ENCODE measurements at places on chromosomes 2 and 18.

DNA sequence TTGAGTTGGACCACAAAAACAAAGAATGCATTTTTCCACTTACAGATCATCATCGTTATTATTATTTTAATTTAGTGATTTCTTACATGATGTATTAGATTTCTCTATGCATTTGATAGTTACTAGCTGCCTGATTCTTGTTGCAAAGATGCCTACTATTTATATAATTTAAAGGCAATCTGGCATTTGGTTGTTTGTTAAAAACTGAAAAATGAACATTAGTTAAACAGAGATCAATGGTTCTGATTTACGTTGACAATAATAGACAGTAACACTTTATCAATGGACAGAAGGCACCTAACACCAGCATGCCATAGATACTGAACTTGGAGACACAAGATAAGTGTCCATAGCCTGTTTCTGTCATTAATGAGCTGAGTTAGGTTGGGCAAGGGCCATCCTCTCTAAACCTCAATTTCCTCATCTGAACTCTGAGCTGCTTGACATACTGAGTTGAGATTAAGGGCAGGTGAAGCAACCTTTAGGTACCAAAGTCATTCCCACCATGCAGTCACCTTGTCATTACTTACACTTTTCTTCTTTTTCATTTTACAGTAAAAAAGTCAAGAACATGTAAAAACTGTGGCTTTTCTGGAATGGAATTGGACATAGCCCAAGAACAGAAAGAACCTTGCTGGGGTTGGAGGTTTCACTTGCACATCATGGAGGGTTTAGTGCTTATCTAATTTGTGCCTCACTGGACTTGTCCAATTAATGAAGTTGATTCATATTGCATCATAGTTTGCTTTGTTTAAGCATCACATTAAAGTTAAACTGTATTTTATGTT, 3.1 kb downstream of the CCL20 start:
- no peak for DNase-seq

DNA sequence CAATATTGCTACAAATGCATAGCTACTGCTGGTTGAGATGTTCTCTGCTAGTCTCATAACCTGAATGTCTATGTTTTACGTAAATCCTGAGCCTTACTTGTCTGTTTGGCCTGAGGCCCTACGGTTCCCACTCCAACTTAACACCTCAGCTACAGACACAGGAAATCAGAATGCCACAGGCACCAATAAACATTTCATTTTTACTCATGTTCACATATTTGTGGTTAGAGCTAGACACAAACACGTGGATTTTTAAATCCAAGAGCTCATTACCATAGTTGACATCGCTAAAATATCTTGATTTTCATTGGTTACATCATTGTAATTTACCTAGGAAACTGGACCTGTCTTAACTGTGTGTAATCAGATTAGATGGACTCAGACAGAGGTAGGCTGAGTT, 263.8 kb upstream of the CDH19 start:
- no peak for DNase-seq

DNA sequence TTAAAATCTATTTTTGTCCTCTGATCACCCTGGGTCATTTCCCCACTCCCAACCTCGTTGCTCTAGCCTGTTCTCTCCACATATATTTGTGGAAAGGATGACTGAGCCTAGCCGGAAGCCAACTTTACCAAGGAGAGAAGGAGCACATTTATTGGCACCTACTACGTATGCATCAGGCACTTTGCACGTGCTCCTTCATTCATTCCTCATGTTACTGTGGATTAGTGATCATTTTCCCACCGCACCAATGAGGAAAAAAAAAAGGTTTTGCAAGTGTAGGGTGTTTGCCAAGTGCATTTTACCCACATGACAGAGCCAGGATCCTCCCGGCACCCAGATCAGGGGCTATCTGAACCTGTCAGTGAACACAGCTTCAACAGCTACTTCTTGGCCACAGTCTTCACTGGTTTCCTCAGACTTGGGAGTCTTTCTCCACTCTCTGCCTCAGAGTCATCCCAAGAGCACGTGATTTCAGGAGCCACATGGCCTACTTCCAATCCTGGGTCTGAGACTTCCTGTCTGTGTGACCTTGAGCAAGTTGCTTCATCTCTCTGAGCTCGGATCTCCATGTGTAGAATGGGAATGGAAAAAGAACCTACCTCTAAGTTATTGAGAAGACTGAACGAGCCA, 1.9 kb upstream of the C1QL2 start:
- no peak for DNase-seq

- DNase-seq: no peak
These were observed 1.9 kb upstream of the CRACDL start for GRCh38 chr2:98937906-98938305.

DNA sequence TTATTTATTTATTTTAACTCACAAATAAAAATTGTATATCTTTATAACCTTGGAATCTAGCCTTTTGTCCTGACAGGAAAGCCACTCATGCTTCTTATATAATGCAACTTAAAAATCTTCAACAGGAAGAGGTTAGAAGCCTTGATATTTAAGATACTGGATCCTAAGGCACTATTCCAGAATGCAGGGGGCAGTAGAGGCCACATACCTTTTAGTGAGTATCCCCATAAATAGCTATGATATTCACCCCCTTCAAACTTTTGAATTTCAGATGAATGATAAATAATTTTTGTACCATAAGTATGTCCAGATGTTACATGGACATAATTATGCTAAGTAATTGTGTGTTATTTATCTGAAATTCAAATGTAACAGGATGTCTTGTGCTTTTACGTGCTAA, 592.7 kb upstream of the VRK2 start:
- DNase-seq: no peak

DNA sequence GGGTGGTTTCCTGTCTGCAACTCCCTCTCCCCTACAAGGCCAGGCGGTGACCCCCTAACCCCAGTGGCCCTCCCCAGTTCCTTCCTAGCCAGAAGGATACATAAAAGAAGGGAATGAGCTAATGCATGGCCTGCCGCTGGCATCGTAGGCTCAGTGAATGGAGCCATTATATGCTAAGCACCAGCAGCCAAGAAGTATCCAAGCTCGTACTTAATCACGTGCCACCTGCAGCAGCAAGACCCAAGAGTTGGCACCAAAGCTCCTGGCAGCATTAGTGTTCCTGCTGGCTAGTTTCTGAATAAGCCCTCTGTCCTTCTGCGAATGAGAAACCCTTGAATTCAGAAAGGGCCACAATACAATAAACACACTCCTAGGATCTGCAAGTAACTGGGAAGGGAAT, 4.3 kb downstream of the DBI start:
- DNase-seq: no peak

DNA sequence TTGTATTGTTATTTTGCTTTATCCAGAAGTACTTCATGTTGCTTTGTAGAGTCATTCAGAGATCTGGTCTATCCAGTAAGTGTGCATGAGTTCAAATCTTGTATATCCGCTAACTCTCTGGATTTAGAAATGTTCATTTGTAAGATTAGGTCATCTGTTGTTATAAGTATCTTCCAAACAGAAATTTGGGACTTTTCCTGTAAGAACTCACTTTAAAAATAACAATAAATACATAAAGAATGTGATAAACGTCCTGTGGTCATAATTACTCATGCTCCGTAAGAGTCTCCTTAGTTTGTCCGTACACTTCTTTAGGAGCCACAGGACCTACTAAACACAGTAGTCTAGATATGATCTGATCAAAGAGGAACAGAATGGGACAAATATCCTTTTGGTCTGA, 699.9 kb upstream of the SLC8A1 start:
- DNase-seq: no peak

- DNase-seq: no peak
These were observed 122.4 kb upstream of the MAPRE2 start for GRCh38 chr18:34918856-34919255.

GRCh38 chr2:155730804-155731203, 601.7 kb downstream of the NR4A2 start:
- no peak for DNase-seq

DNA sequence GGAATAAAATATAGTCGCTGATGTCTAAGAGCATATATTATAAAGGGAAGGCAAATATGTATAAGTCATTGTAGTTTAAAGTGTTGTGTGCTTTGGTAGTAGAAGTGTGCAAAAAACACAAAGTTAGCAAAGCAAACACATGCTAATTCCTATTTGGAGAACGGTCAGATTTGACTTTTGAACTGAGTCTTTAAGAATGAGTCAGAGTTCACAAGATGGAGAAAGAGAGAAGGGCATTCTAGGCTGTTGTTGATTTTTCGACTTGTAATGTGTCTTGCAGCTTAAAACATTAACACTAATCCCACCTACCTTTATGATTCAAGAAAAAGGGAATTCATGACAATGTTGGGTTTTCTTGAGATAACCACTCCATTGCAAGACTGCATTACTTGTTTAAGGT, 98.1 kb downstream of the CRIM1 start:
- no peak for DNase-seq

DNA sequence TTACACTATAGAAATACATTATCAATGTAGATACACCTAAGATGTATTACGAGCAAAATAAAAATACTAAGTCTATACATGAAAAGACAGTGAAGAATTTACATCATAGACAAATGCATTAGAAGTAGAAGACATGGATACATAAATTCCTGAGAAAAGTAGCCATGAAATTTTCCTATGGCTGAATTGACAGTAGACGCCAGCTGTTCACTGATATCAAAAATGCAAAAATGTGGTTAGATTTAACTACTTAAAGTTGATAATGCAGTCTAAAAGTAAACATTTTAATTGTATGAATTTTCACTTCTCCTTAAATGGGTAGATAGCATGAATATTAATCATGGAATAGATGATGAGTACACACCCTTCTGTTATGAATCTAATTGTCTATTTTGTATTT, 350.9 kb downstream of the ARHGAP15 start:
- no peak for DNase-seq

DNA sequence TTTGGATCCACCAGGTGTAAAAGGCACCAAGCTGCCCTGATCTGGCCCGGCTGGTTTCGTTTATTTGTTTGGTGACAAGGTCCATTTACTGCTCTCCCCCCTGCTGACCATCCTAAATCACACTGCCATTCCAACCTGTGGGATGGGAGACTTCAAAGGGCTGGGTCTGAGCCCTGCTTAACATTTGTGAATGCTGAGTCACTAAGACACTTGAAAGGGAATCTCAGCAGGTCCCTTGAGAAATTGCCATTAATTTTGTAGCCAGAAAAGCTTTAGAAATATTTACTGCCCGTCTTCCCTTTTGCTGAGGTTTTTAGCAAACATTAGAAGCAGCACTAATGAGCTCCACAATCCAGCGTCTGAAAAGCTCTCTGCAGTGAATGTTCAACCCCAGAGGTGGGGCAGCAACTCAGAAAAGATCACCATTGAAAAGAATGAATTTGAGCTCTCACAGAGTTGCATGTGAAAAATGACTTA, 133.8 kb downstream of the ARL4C start:
- no peak for DNase-seq

DNA sequence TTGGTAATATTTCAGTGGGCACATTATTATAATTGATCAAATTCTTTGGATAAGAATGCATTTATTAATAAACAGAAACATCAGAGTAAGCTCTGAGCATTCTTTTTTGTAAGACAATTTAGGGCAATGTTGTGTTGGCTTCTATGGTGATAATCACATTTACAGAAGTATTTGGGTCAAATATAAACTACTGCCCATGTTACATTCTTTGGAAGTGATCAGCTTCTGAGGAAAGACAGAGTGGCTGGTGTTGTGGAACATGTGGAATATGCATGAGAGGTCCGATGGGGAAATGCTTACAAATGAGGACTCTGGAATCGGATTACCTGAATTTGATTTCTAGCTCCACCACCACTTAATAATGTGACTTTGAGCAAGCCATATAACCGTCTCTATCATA, 19.4 kb downstream of the SERPINB13 start:
- DNase-seq: no peak

- DNase-seq: peak; percentile 50
These were observed at the start of gene HSBP1L1 for GRCh38 chr18:79964330-79965118. Gene HSBP1L1, plus strand, starts transcription at chr18:79964643. Its CDS starts 93 bp downstream, at chr18:79964736.

DNA sequence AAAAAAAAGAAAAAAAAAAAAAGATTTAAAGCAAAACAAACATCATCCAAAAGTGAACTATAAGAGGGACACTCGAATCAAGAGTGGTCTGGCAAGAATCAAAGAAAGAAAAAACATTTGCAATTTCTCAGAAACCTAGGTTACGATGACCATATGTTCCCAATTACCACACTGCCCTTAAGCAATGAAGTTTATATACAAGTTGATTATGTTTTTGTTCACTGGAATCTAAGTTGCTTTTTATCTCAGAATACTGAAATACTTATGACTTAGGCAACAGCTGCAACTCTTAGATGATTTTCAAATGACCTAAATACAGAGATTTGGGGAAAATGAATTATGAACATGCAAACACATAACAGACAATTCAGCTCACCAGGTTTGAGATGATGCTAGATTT, 597.1 kb upstream of the CHAC2 start:
- DNase-seq: no peak

DNA sequence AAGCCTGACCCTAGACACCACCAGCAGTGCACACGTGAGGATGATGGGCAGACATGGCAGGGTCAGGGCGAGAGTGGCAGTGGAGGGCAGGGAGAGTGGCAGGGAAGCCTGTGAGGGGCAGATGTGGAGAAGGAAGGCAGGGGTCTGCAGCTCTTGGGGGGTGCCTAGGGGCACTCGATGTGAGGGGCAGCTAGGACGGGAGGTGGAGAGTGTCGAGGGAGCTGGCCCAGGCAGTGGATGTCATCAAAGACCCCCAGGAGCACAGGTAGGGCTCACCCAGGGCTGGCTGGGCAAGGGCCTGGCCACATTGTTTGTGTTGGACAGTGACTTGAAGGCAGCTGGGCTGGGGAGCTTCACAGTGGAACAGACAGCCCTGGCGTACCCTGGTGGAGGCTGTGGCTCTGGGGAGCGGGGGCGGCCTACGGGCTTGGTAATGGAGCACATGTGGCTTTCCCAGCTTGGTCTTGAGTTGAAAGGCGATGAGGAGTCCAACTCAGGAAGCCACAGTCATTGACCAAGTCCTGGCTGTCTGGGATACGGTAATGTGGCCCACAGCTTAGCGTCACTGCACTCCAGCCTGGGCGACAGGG, 87.1 kb downstream of the RTP5 start:
- no peak for DNase-seq

DNA sequence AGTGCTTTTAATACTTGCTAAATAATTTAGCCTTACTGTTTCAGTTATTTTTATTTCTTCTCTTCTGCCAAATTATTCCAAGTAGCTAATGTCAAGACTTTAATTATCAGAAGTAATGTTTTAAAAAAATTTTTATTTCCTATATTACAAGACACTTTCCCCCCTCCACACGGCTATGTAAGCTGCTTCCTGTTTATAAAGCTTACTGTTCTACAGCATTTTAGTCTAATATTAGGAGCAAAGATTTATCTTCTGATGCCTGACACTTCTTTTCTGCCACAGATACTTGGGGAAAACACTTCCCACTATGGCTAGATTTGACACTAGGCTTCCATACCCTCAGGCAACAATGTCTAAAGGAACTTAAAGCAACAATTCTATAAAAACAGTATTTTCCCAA, 62.3 kb downstream of the ROCK1 start:
- no peak for DNase-seq

All from T-helper 17 cell (primary cell).